NCI-H774 (cell line): ENCODE measurements at places on chromosomes 5 and 9.

DNA sequence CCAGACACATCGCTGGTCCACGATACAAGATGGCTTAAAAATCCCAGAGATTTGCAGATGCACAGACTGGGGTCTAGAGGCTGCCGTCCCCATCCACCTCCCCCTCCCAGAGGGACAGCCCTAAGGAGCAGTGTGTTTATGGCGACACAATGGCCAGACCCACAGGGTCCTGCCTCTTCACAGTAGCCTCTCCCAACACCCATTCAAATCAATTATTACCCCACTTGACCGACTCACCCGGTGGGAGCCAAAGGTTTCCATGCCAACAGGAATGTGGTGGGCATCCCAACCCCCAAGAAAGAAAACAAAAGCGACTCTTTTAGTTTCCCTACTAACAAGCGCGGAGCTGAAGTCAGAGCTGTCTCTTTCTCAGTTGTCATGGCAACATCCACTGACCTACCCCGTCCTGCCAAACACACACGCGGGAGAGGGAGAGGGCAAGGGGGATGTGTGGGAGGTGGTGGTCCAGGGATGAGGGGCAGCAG lies 209.0 kb downstream of the TTLL11 start:
- DNase-seq = no peak

DNA sequence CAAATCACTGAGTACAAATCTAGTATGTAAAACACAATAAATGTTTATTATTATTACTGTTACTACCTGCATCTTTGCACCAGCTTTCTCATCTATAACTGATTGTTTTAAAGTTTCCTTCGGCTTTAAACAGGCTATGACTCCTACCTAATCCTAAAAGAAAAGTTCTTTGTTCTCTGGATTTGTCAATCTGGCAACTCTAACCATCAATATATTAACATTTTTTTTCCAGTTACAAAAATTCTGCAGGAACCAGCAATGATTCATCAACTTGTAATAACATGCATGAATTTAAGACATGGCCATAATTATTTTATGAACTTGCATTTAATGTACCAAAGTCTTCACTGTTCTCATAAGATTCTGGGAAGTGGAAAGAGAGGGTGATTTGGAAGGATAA lies 228.5 kb downstream of the PIK3R1 start:
- no peak for DNase-seq

- no peak for DNase-seq
Measured at GRCh38 chr5:76620166-76620565, 3.0 kb downstream of the F2RL2 start.

GRCh38 chr5:179410291-179411160 lies 65.3 kb upstream of the ADAMTS2 start:
- no peak for DNase-seq

GRCh38 chr9:130872912-130873503 lies 23.6 kb downstream of the QRFP start:
- DNase-seq = no peak

GRCh38 chr5:113083481-113083880 lies 106.9 kb downstream of the DCP2 start:
- no peak for DNase-seq

DNA sequence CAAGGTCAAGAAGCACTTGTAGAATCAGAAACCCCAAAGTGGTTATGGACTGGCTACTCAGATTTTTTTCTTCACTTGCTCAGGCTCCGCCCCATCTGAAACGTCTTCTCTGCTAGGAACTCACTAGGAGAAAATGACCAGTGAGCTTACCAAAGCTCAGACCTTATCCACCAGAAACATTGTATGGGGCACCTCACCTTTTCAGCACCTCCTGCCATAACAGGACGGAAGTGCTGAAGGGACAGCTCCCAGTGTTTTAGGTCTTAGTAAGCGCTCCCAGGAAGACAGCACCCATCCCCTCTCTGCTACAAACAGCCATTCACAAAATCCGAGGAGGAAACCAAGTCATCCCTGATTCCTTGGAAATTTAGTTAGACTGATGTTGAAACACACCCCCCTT lies 1.2 kb upstream of the GABRA1 start:
- no peak for DNase-seq

GRCh38 chr5:129836321-129836720 lies 67.9 kb upstream of the CHSY3 start:
- DNase-seq = no peak

- no peak for DNase-seq
Measured at GRCh38 chr5:136034984-136035383, 6.2 kb downstream of the TGFBI start.

DNA sequence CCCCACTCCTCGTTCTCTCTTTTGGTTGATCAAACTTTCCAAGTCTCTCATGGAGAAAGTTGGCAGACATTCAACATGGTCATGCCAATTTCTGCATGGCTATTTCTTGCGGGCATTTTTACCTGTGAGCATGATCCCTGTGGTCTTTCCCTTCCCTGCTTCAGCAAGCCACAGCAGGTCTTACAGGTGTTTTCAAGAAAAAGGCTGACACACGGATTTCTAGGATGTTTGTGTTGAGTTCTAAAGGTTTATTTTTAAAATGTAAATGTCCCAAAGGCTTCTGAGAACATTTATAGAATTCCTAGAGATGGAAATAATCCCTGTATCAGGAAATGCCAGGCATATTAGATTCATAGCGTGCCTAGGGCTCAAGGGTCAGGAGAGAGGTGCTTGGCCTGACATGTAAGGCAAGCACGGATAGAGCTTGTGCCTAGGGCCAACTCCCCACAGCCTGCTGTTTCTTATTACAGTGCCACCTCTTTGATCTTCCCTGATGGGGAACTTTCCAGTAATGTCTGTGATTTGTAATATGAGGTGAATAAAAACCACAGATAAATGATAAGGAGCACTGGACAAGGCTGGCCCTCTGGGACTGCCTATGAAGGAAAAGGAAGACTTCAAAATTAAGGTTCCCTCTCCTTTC lies 79.8 kb downstream of the MUSK start:
- no peak for DNase-seq

DNA sequence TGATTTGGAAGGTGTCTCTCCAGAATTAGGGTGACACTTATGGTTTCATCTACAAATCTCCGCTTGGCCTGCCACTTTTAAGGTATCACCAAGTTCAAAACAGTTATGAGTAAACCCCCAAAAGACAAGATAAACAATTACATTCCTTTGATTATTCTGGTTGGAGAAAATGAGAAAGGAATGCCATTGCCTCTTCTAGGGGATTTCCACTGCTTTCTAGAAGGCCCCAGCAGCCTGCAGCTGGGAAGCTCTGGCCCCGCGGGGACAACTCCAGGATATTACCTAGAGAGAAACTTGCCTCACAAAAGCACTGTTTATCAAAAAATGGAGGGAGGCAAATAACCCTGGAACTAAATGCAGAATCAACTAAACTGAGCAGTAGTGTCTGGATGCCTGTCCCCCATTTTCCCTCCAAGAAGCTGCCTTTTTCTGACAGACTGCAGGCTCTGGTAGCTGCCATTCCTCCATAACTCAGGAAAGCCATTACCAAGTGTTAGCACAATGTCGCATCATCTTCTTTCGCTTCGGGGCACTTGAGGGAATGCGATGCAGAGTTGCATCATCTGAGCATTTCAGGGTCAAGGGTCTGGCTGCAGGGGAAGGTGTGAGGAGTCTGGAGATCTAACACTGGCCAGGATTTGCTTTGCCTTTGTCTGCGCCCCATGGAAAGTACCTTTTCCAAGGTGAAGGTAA lies 71.5 kb upstream of the PLPP6 start:
- DNase-seq = no peak

DNA sequence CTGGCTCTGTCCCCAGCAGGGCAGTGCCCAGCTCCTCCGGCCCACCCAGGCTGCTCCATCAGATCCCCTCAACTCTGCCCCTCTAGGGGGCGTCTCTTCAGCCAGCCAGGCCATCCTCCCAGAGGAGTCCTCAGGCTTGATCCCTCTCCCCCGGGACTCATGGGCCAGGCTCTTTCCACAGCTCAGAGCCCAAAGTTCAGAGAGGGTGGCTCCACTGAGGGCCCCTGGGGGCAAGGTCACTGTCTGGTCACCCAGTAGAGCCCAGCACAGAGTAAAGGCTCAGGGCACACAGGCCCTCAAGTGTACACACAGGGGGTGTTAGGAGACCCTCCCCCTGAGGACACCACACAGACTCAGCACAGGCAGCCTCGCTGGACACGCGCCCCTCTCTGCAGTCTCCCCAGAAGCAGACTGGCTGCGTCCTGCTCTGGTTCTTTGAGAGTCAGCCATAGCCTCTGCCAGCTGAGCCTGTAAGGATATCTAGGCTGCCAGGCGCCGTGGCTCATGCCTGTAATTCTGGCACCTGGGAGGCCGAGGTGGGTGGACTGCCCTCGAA lies 64.8 kb downstream of the PAX5 start:
- DNase-seq = no peak

DNA sequence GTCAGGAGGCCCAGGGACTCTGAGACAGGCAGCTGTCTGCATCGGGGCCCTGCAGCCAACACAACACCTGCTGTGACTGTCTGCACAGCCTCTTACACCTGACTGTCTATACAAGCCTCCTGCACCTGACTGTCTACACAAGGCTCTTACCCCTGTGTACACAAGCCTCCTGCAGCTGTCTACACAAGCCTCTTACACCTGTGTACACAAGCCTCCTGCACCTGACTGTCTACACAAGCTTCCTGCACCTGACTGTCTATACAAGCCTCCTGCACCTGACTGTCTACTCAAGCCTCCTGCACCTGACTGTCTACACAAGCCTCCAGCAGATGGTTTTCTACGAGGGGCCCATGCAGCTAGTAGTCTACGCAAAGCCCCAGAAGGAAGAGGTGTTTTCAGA lies 18.6 kb downstream of the IRX2 start:
- DNase-seq = peak; percentile 99

GRCh38 chr9:112493393-112494137 lies 6.9 kb downstream of the KIAA1958 start:
- DNase-seq = no peak

DNA sequence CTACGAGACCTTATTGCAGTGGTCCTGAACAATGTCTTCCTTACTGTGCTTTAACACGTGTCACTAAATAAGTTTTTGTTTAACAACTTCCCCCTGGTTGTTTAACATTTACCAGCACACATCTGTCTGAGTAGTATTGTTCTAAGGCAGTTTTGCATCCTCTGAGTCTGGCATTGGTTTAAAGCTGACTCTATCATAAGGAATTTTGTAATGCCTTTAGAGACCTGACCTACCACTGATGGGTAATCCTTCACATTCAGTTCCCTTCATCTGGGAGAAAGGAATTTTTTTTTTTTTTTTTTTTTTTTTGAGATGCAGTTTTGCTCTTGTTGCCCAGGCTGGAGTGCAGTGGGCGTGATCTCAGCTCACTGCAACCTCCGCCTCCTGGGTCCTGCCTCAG lies 20.0 kb upstream of the PCAT7 start:
- no peak for DNase-seq

DNA sequence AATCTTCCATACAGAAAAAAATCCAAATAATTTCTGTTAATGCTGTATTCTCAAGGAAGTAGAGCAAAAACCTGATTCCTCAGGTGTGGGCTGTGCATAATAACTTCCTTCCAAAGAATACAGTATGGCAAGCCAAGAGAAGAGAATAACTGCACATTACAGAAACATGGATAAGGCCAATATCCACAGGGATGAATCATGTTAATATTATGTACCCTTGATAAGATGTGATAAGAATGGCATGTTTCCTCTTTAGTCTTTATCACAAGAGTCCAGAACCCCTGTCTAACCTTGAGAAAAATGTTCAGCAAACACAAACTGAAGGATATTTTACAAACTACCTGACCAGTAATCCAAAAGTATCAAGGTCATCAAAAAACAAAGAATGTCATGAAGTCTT lies 795.8 kb downstream of the SEMA5A start:
- no peak for DNase-seq

DNA sequence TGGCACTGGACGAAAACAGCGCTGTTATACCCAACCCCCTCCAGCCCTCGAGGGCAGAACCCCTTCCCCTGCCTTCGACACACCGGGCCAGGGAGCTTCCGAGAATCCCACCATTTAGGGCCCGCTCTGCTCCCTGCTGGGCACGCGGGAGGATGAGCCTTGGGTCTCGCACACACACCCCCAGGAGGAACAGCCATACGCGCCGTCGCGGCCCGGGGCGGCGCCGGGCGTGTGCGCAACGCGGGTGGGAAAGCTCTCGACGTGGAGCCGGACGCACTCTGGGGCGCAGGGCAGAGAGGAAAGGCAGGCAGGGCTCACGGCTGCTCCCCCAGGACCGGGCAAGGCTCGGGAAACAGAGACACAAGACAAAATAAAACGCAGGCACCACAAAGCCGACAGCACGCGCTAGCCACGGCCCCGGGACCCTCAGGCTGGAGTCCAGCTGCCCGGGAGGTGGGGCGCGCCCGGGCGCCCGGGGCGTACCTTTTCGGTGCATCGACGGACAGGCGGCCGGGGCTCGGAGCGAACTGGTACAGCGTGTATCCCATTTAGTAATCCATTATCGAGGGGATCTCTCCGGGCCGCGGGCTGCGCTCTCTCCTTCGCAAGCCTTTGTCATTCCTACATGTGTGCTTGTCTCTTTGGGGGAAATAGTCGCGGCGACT lies 789 bp downstream of the SEMA6A start:
- no peak for DNase-seq

DNA sequence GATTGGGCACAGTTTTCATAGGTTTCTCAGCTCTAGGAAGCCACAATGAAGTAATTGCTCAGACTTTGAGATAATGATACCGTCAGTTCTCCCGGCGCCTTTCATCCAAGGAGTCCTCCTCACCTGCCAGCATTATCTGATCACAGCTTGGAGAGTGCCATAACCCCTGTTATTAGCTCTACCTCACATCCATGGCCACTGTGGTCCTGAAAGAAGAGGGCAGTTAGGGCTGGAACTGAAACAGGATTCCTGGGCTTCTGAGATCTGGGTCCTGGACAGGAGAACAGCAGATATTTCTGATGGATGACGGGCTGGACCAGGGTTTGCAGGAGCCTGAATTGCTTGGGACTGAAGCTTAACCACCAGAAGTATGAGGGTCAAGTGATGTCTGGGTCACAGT lies 13.5 kb downstream of the RGS3 start:
- DNase-seq = no peak

DNA sequence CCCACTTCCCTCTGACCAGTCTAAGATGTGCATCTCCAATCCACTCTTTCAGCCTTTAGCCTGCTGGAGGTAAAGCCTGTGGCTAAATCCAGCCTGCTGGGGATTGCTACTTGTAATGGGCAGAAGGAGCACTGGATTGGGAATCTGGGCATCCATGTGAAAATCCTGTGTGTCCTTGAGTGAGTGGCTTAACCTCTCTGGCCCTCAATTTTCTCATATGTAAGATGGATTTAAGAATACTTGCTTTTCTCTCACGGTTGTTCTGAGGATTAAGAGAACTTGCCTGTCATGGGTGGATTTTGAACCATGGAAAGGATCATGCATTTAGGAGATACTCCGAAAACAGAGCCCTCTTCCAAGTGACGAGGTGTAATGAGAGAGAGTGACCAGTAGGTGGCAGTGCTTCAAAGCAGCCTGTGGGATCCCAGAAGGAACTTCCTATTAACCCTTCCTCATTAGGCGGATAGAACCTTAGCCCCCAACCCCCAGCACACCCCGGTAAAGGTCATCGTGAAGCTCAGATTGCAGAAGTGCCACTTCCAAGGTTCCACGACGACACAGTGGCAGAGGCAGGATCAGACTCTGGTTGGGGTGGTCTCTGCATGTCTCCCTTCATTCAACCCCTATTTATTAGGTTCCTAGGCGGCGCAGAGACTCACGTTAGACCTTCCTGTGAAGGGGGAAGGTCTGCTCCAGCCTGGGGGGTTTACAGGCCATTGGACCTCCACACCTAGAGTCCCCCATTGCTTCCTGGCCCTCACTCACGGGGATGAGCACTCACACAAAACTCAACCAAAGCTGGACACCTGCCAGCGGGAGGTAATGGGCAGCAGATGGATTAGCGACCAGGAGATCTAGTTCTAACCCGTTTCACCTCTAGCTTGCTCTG lies 68.7 kb upstream of the ZNF618 start:
- peak; percentile 40 for DNase-seq

GRCh38 chr5:53063791-53064190 lies 45.8 kb downstream of the MOCS2 start:
- no peak for DNase-seq
